ENCODE measurements at places on chromosomes 12 and 14.

- DNase-seq, result peak; percentile 37
Measured at GRCh38 chr12:2003676-2004112, 563 bp downstream of the DCP1B start.

- no peak for DNase-seq
Measured at GRCh38 chr14:98692832-98693231, 579.2 kb downstream of the BCL11B start.

DNA sequence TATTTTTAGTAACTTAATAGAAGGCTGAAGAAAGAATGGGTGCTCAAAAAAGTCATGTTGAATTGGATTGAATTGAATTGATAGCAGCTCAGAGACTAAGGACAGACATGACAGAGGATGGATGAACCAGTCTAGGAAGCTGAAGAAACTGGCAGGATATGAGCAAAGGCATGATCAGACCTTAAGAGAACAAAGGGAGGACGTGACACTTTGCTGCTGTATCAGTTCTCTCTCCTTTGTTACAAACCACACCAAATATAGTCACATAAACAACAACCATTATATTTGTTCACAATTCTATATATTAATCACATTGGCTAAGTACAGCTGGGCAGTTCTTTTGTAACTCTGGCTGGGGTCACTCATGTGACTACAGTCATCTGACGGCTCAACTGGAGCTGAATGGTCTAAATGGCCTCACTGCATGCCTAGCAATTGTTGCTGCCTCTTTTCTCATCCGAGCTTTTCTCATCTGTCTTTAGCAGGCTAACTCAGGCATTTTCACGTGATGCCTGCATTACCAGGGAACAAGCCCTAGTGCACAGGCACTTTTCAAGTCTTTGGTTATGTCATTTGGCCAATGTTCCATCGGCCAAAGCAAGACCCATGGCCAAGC is 355.0 kb downstream of the ETNK1 start:
- DNase-seq, result no peak

- peak; percentile 82 for DNase-seq
Measured at GRCh38 chr12:104695453-104696148, 238.9 kb downstream of the CHST11 start.

GRCh38 chr12:103728323-103728722 is 112.7 kb downstream of the NT5DC3 start:
- DNase-seq, result no peak

DNA sequence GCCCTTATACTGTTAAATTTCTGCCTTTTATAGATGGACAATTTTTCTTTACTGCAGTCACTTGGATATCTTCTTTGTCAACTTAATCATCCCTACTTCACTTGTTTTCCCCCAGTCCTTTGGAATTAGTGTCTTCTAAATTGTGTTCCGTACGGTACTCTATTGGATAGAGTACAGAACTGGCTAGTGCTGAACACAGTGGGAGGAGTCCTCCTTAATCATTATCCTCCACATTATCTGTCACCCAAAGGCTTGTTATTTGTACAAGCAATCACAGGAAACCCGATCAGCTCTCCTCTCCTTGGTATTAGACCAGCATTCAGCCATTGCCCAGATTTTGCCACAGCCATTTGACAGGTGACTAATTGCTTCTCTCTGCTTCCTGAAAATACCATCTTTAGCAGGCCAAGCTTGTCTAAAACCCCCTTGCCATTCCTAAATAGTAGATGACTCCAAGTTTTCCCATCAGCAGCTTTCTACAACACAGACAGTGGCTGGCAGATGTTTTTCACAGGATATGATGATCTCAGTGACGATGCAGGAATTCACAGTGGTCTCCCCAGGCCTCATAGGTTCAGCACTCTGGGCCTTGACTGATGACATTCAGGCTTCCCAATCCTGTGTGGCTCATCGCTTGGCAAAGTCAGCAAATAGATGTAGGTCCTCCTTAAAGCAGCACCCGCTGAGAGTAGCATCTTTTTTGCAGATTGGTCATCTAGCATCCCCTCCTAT is 216.0 kb upstream of the RGS6 start:
- DNase-seq, result no peak

- no peak for DNase-seq
Measured at GRCh38 chr14:51870606-51871005, 10.2 kb downstream of the GNG2 start.

DNA sequence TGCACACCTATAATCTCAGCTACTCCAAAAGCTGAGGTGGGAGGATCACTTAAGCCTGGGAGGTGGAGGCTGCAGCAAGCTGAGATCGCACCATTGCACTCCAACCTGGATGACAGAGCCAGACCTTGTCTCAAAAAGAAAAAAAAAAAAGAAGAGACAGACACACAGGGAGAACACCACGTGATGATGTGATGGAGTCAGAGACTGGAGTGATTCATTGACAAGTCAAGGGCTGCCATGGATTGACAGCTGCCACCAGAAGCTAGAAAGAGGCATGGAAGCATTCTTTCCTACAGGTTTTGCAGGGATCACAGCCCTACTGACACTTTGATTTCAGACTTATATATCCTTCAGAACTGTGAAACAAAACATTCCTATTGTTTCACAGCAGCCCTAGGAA is 3.5 kb upstream of the HCFC2 start:
- DNase-seq, result no peak

DNA sequence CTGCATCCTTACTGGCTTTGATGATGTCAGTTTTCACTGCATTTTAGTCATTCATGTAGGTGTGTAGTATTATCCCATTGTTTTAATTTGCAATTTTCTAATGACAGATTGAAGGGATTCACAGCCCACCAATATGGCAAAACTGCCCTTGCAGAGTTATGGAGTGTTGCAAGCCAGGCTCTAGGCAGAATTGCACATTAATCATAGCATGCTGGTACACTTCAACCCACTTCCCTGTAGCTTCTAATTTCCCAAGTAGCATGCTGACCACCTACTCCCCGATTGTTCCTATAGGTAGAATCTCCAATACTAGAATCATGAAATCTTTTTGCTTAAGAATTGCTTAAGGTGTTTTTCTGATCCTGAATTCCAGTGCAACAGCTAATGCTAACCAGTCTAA is 5.2 kb upstream of the RNASE6 start:
- DNase-seq, result no peak

GRCh38 chr12:94404854-94405253 is 54.8 kb downstream of the CEP83 start:
- no peak for DNase-seq

DNA sequence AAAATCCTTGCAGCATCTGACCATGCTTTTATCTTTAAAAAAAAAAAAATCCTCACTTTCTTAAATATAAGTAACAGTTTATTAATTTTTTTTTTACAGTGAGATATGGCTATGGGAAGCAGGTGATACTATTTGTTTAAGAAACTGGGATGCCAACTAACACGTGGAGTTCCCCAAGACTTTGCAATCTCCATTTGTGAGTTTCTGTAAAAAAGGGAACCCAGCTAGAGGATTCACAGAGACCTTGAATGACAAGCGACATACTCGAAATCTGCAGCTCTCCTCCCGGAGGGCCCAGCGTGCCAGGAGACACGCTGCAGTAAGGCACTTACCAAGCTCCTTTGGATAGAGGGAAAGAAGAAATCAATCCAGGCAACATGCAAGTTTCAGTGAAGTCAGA is 30.1 kb downstream of the SLC15A4 start:
- DNase-seq, result no peak

- DNase-seq, result peak; percentile 51
Measured at GRCh38 chr14:35402323-35403113, 2.0 kb downstream of the NFKBIA start.

DNA sequence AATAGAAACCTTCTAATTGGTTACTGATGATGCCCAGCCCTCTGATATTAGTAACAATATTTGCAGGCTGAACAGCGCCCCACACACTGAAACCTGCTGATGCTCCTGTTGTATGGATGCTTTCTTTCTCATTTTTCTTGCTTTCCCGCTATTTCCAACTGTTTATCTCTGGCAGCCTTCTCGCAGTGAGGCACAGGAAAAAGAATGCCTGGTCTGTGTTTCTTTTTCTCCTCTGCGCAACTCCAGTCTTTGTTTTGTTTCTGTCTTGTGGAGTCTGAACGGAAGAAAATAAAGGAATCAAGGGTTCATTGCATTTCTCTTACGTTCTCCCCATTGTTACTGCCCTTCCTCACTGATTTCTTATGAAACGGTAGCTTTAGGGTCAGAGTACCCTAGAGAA is 451.2 kb downstream of the EGLN3 start:
- no peak for DNase-seq

DNA sequence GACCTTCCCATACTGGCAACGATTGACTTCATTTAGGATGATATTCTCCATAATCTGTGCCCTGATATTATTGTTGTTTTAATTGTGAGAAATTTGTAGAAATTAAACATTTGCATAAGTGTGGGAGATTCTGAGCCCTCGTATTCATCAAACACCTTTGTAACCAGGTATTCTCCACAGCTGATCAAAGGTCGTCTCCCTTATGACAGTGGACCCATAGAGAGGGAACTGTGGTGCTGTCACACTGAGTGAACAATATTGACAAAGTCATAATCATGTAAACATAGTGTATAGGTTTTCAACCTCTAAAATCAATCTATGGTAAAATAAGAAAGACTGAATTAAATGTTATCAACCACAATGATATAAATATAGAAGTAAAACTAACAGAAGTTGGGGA is 14.9 kb upstream of the PLEKHG3 start:
- no peak for DNase-seq

DNA sequence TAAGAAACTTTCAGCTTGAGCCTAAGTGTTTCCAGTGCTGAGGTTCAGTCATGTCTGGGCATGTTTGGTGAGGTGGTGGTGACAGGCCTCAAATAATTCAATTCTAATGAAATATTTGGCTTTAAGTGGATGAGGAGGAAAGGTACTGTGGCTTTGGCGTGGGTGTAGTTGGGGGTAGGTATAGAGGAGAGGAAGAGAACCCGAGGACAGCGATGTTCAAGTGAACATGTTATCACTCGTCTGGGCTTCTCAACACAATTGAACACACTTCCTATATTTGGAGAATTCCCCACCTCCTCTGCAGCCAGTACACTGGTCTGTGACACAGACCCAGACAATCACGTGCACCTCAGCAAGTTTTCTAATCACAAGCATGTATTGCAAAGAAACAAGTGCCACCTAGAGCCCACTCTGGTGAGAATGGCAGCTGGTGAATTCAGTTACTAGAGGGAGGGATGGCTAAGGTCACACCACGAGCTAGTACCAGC is 53.0 kb downstream of the IFNG-AS1 start:
- DNase-seq, result peak; percentile 23

- DNase-seq, result no peak
Measured at GRCh38 chr12:790608-791007, 38.2 kb downstream of the WNK1 start.

Data from CD4-positive, alpha-beta T cell treated with Interleukin-2 at 100 ng/mL for 4 hours (primary cell).